ENCODE measurements at places on chromosomes 12 and 14. TPM values are rescaled to one million over a fixed set of nuclear protein-coding genes. Genes with fewer than 3 reads are reported as not detected.

Gene P2RX2
- 0.37 TPM for total RNA-seq

Gene CPNE6
- total RNA-seq: not detected

Gene PCBP2
- total RNA-seq: 471 TPM

Gene ESRRB
- total RNA-seq: not detected

Gene PKP2
- 15.4 TPM for total RNA-seq

Gene SLC38A4
- 7.6 TPM for total RNA-seq

Gene OVCH1
- not detected for total RNA-seq

Gene TTC7B
- 36.0 TPM for total RNA-seq

Gene SIX4
- 4.1 TPM for total RNA-seq

Gene E2F7
- total RNA-seq: 0.28 TPM

Gene RNASE3
- not detected for total RNA-seq

Gene STYK1
- total RNA-seq: 0.22 TPM

Gene SYNE3
- total RNA-seq: 2.4 TPM

Gene GZMB
- total RNA-seq: 1.2 TPM

Gene ENDOU
- total RNA-seq: not detected

Gene MUCL1
- total RNA-seq: not detected

Gene HOXC6
- 0.40 TPM for total RNA-seq

Gene ARG2
- 2.7 TPM for total RNA-seq

Gene TUNAR
- total RNA-seq: 0.66 TPM

Gene DIO2
- 0.32 TPM for total RNA-seq

Gene FOXN4
- total RNA-seq: not detected
